Fibroblast of upper back skin (primary cell): ENCODE measurements at places on chromosomes 2 and 18.
A peak's percentile ranks its signal among the peaks of the same experiment; 100 is the strongest.

DNA sequence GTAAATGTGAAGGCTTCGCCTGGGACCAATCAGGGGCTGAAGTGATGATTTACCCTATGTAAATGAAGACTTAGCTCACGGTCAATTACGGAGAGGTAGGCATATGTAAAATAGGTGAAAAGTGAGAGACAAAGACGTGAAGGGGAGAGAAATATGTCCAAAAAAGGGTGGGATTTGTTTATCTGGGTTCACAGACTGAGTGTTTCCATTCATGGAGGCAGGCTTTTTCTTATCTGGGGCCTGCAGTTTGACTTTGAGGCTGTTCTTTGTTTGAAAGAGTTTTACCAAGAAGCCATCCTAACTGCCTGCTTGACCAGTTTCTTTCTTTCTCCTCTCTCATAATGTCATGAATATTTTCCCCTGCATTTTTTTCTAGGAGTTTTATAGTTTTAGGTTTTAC lies 202.7 kb downstream of the NYAP2 start:
- no peak for DNase-seq

DNA sequence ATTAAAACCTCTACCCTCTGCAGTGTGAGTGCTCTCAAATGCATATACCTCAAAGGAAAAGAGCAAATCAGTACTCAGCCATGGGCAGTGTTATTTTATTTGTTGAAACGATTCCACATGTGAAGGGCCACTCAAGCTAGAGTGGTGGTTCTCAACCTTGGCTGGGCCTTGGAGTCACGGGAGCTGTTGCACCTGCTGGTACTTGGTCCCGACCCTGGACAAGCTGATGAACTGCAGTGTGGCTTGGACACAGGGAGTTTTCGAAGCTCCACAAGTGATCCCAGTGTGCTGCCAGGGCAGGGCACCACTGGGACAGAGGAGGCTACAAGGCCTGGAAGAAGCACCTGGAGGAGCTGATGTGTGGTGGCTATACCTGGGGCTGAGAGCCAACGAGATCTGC lies 19.7 kb downstream of the GNLY start:
- DNase-seq = no peak

- DNase-seq = no peak
These were observed 33.7 kb downstream of the OTOF start for GRCh38 chr2:26444236-26444635.

DNA sequence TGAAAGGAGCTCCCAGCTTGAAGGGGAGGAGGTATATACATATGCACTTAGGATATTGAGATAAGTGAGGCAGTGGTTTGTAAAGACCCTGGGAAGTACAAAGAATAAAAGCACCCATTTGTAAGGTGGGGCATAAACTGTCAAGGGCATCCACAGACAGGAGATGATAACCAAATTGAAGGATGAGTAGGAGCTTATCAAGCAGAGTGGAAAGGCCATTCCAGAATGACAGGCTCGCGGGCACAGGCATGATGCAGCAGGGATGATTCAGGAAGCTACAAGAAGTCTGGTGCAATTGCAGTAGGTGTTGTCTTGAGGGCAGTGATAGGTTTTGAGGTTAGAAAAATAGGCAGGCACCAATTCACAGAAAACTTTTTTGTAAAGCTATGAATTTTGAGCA lies 504.8 kb downstream of the PIK3C3 start:
- no peak for DNase-seq

GRCh38 chr2:200770847-200771246 lies 40.9 kb upstream of the BZW1 start:
- DNase-seq = no peak

GRCh38 chr2:175981551-175981950 lies 20.5 kb downstream of the LNPK start:
- DNase-seq = no peak

GRCh38 chr2:227228061-227228667 lies 63.7 kb downstream of the COL4A3 start:
- DNase-seq = peak; percentile 1

DNA sequence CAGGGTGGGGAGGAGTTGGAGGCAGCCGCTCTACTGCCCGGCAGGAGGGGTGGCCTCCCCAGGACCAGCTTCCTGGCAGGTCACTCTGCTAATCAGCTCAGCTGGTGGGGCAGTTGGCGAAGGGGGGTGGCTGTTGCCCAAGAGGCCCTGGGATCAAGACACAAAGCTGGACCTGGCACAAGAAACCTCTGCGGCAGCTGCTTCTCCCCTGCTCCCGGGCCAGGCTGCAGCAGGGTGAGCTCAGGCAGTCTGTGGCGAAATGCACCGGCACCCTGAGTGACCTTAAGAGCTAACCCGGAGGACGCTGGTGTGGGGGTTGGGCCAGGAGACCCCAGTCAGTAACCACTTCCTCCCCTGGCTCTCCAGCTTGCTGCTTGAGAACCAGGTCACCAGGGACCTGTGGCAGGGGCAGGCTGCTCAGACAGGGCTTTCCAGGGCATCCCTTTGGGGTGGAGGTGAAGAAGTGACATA lies 31.1 kb downstream of the TOGARAM2 start:
- no peak for DNase-seq

DNA sequence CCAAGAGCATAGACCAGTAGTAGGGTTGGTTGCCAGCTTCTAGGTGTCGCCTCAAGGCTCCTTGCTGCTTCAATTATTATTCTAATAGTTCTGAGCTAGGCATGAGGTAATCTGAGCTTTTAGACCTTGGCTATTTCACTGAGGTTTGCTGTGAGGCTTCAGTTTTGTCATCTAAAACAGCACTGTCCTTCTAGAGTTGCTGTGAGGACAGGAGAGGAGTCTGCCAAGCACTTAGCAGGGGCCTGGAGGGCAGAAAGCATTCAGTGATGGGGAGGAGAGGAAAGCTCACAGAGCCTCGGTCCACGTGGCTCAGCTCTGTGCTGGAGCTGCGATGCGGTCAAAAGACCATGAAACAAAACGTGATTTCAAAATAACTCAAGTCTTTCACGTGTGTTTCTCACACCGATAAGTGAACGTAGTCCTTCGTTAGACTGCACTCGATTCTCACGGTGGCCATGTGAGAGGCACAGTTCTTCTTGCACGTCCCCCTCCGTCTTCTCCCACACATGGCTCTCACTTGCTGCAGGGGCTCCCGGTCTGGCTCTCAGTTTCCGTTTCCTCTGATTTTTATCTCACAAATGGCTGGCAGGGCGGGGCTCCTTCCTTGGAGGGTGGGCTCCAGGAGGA lies 113.7 kb downstream of the B3GNT2 start:
- no peak for DNase-seq

GRCh38 chr18:356778-357177 lies 88.9 kb upstream of the THOC1 start:
- DNase-seq = no peak

DNA sequence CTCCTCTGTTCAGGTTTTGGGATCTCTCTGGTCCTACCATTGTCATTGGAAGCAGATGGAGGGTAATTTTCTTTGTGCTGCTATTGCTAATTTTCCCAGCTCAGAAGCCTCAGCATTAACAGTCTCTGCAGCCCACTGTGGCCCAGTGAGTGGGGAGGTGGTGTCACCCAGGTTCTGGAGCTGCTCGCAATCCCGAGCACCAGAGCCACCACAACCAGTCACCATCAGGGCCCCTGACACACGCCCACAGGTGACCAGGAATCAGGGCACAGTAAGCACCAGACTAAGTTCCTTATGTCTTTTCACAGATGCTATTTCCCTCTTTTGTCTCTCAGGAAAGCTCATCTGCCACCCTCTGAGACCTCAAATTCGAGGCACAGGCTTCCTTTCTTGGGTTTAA lies 87.9 kb downstream of the SEPTIN10 start:
- DNase-seq = no peak

DNA sequence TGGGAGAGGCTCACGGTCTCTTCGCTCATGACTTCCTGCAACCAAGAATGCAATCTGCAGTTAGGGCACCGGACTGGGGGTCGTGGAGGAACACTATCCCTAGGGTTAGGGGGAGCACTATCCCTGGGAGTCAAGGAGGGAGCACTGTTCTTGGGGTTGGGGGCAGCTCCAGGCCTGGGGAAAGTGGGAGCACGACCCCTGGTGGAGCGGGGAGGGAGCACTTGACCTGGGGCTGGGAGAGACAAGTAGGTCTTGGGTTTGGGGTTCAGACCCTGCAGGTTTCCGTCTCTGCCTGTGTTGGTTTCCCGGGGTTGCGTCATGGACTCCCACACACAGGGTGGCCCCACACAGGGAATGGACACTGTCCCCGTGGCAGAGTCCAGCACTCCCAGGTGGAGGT lies 133.6 kb downstream of the TPO start:
- no peak for DNase-seq

DNA sequence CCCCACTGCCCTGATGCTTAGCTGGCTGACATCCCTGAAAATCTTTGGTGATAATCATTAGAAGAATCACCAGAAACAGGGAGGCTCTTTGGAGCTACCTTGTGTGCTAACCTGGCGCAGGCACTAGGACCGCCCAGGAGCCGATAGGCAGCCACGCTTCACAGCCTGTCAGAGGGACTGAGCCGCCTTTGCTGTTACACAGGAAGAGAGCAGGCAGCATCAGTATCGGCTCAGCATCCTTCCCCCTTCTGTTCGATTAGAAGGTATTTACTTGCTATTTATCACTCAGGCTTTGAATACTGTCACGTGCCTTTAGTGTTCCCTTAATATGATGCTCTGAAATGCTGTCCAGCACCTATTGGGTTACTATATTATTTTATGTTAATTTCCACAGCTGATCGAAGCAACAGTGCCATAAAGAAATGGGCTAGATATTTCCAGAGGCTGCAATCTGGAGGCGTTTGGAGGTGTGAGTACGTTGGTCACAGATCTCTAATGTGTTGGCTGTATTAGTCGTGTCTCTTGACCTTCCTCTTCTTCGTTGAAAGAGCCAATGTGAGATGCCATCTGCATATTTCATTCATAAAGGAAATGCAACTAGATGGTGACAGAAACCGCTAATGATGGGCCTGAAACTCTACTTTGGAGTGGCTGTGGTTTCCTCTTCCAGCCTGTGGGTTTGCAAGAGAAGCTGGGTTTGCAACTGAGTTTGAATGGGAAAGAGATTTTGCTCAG lies 110.4 kb upstream of the RAB27B start:
- peak; percentile 16 for DNase-seq

GRCh38 chr2:212686285-212686895 lies 147.8 kb upstream of the ERBB4 start:
- DNase-seq = peak; percentile 59

GRCh38 chr2:151634736-151635467 lies 99.4 kb downstream of the NEB start:
- no peak for DNase-seq

GRCh38 chr2:41784496-41784895 lies 263.3 kb upstream of the PKDCC start:
- DNase-seq = no peak

- DNase-seq = no peak
These were observed 58.5 kb downstream of the KCTD1 start for GRCh38 chr18:26489881-26490280.

- DNase-seq = no peak
These were observed 29.3 kb downstream of the COLEC11 start for GRCh38 chr2:3624059-3624794.

DNA sequence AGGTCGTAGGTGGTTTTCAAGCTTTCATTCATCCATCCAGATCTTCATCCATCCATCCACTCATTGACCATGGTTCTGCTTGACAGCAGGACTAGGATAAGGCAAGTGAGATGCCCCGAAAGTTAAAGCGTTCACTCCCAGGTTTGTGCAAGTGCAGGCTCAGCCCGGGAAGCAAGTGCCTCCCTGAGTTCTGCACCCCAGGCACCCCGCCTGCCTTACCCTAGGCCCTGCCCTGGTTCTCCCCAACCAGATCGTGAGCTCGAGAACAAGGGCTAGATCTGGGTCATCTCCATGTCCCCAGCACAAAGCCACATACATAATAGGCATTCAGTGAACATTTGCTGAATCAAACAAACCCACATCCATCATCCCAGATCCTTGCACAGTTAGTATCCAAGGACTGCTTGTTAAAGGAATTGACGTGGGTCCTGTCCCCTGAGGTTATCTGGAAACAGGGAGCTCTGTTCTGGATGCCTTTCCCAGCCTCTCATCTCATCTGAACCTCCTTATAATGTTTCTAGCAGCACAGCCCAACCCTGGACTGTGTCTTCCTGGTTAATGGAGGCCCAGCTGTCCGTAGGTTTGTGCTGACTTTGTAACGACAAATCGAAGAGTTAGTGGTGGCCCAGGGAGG lies 116.1 kb upstream of the GPC1 start:
- no peak for DNase-seq

GRCh38 chr2:165909466-165909865 lies 44.1 kb downstream of the TTC21B start:
- DNase-seq = no peak

DNA sequence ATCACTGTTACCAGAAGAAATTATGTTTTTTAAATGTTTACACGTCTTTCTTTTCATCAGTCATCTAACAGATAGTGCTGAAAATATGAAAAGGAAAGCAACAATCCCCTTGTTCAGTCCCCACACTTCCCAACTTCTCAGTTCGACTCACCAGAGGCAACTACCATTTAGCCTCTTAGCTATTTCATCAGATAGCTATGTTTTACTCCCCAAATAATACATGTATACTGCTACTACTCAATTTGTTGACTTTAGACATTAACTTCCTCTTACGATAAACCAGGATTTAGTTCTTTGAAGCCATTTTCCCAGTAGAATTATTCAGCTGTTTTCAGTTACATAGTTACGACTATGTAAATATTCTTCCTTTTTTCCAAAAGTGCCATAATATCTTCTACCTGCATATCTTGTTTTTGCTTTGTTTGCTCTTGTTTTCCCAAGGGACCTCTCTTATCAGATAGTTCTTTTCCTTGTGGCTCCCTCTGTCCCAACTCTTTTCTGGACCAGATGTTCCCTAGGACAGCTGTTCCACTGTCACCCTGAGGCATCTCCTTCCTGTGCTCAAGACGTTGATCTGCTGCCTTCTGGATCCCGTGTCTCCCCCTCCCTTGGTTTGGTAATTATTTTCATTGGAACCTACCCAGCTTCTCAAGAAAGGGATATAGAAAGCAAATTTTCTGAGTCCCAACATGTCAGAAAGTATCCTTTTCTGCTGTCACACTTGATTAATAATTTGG lies 289.3 kb upstream of the TANK start:
- peak; percentile 60 for DNase-seq

- no peak for DNase-seq
These were observed 29.8 kb upstream of the POMC start for GRCh38 chr2:25198209-25198525.

DNA sequence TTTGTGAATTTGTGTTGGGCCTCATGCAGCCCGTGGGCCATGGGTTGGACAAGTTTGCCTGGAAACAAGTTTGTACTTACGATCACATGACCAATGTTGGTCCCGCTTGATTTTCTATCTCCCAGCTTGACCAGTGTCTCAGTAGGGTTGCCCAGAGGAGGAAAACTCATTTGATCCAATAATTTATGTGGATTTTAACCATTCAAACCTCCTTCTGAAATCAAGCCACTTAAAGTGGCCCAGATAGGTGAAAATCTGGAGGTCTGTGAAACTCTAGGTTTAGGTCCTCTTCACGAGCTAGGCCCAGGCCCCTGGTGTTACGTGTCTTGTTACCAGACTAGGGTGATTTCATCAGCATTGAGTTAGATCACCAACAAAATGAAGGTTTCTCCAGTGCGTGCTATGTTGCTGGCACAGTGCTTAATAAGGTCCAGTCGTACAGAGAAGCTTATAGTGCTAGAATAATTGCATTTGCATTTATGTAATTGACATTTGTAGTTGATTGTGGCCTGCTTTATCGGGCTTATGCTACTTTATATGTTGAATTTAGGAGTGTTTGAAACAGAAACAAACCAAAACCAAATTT lies 4.4 kb downstream of the ACTR2 start:
- DNase-seq = peak; percentile 75

- no peak for DNase-seq
These were observed 1406.1 kb upstream of the NXPH2 start for GRCh38 chr2:140186313-140186712.

GRCh38 chr2:7674606-7675005 lies 757.4 kb downstream of the RNF144A start:
- DNase-seq = peak; percentile 20
